ENCODE measurements at places on chromosomes 3 and 15.

DNA sequence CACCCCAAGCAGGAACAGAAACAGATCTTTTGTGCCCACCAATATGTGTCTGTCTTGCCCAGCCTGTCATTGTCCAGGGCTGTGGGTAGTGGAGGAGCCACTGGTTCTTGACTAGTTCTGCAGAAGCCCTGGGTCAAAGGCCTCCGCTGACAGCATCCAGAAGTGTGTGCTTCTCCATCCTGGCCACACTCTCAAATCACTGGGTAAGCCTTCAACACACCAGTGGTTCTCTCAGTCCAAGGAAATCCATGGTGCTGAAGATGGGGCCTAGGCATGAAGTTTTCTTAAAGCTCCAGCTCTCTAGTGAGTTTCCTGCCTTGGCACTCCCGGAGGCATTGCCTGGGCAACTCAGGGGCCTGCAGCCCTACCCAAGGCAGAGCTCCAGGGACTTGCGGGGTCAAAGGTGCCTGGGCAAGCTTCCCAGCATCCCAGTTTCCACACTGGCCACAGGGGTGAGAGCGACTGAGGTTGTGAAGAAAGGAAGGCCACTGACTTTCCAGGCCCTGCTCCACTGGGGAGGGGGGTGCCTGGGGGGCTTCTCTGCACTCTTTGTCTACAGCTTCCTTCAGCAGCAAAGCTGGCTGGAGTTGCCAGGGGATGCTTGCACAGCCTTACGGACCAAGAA, 37.9 kb upstream of the RPL32 start:
- DNase-seq, result no peak

DNA sequence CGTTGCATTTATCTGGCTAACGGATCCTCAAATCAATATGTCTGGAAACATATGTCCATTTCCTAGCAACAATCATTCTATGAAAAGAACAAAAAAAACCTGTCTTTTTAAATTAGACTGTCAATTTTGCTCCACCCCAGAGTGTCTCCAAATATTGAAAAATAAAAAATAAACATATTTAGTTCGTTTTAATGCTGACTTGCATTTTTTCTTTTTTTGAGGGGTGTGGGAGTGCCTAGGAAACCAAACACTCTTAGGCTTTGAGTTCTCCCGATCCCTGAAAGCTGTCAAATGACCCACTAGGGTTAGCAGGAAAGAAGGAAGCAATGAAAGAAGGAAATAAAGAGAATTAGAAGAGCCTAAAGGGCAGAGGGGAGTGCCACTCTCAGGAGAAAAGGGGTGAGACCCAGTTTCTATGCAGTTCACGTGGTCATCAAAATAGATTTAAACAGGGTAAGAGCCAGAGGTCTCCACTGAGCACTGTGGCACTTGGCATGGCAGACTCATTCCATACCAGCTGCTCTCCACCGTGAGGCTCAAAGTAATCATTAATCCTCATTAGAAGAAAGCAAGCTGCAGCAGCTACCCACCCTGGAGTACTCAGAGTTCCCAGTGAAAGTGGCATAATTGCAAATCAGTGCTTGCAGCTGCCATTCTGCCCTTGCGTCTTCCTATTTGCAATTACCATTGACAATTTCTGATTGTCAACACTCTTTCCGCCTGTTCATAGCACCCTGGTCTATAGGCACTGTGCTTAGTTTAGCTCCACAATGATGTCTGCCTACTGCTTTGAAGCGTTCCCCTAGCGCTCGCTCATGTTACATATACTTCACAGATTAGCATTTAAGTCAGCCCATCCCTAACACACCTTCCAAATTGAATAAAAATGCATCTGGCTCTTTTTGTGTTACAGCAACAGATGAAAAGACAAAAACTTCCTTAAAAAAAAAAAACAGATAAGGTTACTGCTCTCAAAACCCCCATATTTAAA, 32.3 kb downstream of the PDZRN3 start:
- DNase-seq, result no peak

DNA sequence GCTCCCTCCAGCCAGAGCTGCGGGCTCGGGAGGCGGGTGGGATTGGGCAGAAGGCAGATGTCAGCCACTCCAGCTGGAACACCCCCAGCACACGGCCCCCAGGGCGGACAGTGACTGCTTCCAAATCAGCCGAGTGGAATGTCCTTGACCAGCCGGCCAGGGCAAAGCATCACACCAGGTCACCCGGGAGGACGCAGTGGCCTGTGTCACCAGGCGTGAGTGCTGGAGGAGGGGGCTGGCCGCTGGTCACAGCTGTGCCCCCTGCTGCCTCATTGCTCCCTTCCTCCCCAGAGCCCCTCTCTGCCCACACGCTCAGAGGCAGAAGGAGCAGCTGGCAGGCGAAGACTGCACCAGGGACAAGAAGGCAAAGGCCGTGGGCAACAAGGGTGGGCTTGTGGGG, 33.5 kb downstream of the NTRK3 start:
- no peak for DNase-seq

- DNase-seq, result no peak
These were observed 40.5 kb upstream of the EIF1B start for GRCh38 chr3:40268802-40269524.

DNA sequence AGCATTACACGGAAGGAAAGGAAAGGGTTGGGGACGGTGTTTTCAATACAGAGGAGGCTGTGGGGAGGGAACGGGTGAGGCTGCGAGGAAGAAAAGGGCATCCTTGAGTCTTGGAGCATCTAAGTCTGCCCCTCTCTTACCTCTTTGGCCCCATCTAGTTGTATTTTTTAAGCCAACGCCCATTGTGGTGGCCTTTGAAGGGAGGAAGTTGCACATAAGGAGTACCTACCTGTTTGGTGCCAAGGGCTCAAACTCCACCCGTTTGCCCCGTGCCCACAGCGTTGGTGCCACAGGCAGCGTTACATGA, 146.1 kb upstream of the UMPS start:
- DNase-seq, result no peak

- DNase-seq, result no peak
These were observed 291.7 kb upstream of the SATB1 start for GRCh38 chr3:18716821-18717220.

GRCh38 chr3:130792246-130792645, 45.6 kb upstream of the PIK3R4 start:
- no peak for DNase-seq

DNA sequence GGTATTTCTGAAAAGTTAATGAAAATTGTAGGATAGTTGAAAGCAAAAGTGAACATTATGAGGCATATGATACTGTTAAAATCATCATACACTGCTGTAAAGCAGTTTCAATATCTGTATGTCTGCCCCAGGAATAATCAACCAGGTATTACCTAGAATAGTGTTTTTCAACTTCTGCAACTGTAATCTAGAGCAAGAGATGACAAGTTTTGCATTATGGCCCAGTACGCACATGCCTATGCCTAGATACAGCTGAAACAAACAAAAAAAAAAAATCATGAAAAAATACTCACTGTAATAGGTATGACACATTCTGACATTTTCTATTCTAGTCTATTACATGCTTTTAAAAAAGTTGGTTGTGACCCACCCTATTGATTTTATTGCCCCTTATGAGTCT, 240.7 kb upstream of the ST8SIA2 start:
- DNase-seq, result no peak

Data from thoracic aorta (tissue), 2 donors.